ENCODE measurements at places on chromosomes 12 and 14.

DNA sequence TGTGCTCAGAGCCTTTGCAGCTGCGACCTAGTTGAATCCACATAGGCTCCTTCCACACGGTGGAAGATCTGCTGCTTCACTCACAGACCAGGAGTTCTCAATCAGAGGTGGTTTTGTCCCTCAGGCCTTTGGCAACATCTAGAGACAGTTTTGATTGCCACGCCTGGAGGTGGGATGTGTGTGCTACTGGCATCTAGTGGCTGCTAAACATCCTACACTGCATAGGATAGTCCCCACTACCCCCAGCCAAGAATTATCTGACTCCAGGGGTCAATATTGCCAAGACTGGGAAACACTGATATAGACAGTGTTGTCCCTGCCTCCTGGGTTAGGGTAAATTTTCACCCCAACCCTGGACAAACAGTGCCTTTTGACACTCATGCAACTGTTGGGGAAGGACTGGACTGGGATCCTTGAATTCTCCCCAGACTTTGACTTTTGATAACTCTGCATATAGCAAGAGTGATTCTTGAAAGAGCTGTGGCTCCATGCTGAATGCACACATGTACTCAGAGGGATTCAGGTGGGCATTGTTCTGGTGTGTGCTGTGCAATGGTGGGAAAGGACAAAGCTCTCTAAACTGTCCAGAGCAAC lies 39.8 kb downstream of the BAZ2A start:
- DNase-seq, result no peak

DNA sequence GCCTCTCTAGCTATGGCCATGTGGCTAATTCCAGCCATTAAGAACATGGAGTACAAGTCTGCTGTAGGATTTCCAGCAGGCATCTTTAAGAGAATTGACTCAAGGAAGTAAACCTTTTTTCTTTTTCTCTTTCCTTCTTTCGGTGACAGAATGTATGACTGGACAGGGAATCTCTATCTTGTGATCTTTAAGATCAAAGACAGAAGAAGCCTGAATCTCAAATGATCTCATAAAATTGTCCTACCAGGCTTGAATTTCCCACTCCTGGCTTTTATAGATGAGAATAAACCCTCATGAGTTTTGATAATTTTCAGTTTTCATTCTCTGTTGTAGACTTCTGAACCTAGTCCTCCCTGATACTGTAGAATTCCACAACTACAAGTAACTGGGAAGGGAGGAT lies 11.4 kb downstream of the DUSP6 start:
- no peak for DNase-seq

GRCh38 chr14:79009286-79009685 lies 839.1 kb downstream of the NRXN3 start:
- no peak for DNase-seq

DNA sequence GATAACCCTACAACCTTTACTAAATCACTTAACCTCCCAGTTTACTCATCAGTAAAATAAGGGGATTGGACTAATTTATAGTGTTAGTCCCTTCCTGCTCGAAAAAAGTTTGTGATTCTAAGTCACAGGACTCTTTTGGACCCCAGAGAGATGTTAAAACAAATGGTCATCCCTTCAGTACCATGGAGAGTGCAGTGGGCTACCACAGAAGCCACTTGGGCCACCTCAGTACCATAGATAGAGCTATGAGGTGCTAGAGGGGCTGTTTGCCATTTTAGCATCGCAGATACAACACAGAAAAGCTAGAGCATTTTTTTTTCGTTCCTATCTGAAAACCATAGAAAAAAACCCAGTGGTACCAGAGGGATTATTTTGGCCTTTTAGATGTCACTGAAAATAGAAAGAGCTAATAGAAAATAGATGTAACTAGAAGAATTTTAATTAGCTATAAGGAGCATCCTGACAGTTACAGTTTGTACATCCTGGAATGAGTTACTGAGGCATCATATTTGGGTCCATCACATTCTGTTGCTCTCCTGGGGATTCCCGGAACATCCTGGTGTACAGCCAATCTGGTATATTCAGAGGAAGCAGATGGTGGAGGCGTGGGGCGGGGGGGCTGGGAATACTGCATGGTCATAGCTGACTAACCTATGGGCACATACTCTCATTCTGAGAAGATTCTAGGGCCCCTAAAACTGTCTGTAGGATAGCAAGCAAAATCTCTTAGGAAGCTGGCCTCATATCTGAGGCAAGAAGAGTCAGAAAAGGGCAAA lies 2.8 kb downstream of the ZNF219 start:
- DNase-seq, result no peak

DNA sequence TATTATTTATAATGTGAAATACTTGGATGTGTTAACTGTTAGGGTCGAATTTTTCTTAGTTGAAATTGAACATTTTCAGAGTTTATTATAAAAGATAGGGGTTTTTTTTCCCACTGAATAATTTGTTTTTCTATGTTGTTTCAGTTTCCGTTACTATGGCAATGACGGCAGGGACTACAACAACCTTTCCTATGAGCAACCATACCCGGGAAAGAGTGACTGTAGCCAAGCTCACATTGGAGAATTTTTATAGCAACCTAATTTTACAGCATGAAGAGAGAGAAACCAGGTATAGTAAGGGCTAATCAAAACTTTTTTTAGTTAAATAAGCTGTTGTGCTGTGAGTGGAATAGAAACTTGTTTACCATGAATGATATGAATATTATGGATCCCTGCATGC lies 35.1 kb upstream of the BMAL2 start:
- no peak for DNase-seq

DNA sequence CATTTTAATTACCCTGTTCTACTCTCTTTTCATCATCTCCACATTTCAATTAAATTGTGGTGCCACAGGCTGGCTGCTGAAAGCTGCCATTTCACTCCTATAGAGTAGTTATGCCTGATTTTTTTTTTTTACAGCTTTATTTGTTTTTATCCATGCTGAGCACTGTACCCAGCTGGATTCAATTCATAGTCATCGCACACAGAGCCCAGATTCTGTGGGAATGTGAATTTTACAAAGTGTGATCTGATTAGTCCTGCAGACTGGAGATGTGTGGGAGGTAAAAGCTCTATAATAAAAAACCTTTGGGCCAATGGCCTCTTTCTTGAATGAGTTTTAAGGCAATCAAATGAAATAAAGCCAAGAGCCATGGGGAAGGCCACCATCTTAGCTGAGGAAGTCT lies 190.2 kb downstream of the ANO4 start:
- no peak for DNase-seq

Measured in activated CD8-positive, alpha-beta memory T cell treated with anti-CD3 and anti-CD28 coated beads for 1 hour (primary cell).